Neural progenitor cell (in vitro differentiated cells): ENCODE measurements at places on chromosomes 1 and 21.

DNA sequence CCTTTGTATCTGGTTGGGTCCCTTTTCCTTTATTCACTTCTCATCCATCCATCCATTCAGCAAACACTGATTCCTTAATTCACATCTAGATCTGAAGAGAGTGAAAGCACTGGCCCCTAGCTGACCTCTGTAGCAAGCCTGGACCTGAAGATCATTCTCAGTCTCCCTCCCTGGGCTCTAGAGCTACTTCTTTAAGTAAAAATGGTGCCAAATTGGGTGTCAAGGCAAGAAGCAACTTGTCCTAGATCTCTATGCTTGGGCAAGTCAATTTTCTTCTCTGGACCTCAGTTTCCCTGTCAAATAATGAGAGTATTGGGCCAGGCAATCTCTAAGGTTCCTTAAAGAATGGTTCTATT is 36.1 kb downstream of the PLXNA2 start:
- DNase-seq = no peak

- DNase-seq = peak; percentile 84
Measured at GRCh38 chr1:18637511-18637960, 6.9 kb downstream of the PAX7 start.

GRCh38 chr1:204968135-204968534 is 74.9 kb upstream of the CNTN2 start:
- DNase-seq = no peak

GRCh38 chr1:225737866-225738265 is 39.8 kb upstream of the SRP9 start:
- no peak for DNase-seq

- no peak for DNase-seq
Measured at GRCh38 chr1:199404191-199404590, 623.3 kb upstream of the NR5A2 start.

DNA sequence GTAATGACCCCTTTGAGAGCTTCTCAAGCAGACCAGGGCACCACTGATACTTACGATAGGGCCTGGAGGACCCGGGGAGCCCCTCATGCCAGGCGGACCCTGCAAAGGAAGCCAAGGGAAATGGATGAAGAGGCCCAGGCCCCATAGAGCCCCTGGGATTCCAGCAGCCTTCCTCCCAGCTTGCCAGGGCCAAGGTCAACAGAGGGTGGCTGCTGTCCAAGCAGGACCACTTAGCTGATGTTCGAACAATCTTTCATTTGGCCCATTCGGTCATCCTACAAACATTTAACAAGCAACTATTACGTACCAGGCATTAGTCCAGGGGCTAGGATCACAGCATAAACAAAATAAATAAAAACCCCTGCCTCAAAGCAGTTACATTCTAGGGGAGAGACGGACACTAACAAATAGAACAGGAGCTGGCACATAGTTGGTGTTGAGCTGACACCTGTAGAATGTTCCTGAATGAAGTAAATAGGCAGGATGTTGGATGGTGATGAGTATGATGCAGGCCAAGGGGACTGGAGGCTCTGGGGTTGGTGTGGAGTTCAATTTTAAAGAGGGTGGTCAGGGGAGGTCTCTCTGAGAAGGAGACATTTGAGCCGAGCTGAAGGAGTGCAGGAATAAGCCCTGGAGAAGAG is 27.0 kb upstream of the PEF1 start:
- DNase-seq = no peak

GRCh38 chr1:212214325-212214724 is 70.9 kb upstream of the PPP2R5A start:
- DNase-seq = no peak
